ENCODE measurements at places on chromosomes 3 and 15.

GRCh38 chr3:14789221-14789620 is 29.5 kb upstream of the FGD5 start:
- no peak for DNase-seq

DNA sequence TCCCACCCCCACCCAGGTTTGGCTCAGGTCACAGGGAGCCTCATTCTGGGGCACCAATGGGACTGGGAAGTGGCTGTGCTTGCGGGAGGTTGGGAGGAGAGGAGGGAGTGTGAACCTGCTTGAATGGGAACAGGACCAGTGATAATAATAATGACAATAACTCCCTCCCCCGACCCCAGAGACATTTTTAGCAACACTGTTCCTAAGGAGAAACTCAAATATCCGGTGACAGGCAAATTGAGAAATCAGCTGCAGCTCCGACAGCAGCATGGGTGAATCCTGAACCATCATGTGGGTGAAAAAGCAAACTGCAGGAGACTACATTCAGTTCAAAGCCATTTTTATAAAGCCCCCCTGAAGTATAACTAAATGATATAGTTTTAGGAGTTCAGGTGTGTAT is 11.6 kb upstream of the RPL29 start:
- DNase-seq = no peak

GRCh38 chr3:126816986-126817777 is 113.1 kb downstream of the CHCHD6 start:
- DNase-seq = no peak

- DNase-seq = no peak
These were observed 235.5 kb downstream of the UBE2E2 start for GRCh38 chr3:23438657-23439056.

DNA sequence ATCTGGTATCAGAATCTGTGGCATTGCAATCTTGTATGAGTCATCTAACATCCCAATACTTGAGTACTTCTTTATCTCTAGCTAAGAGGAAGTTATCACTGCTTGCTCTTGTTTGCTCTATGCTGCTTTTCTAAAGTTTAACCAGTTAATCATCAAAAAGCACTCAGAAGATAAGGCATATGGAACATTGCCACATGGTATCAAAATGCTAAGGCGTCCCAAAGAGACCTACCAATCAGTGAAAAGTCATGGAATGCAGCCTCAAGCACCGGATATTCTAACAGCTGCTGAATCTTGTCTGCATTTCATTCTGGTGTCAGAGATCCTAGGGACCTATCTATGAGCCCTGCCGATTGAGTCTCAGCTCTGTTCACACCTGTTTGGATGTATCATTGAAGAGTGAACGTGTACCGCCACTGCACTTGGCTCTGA is 192.8 kb downstream of the ARPP21 start:
- DNase-seq = no peak
